Right lung (tissue), 10 donors: ENCODE measurements at places on chromosomes 11 and 22. TPM values are rescaled to one million over a fixed set of nuclear protein-coding genes. Genes with fewer than 3 reads are reported as not detected.

MPST gene
- polyA plus RNA-seq: 33.7 TPM

TAF10 gene
- 69.8 TPM for polyA plus RNA-seq

DCDC1 gene
- 2.6 TPM for polyA plus RNA-seq

TRIM51 gene
- polyA plus RNA-seq: not detected

DGAT2 gene
- 1.6 TPM for polyA plus RNA-seq

CXCR5 gene
- polyA plus RNA-seq: not detected

MMP27 gene
- polyA plus RNA-seq: not detected

MUC5B gene
- polyA plus RNA-seq: 0.54 TPM

FREY1 gene
- polyA plus RNA-seq: 0.21 TPM

OR51Q1 gene
- polyA plus RNA-seq: not detected

TRPM5 gene
- polyA plus RNA-seq: 0.13 TPM

NFRKB gene
- polyA plus RNA-seq: 39.0 TPM

CHADL gene
- polyA plus RNA-seq: 4.1 TPM

FAM180B gene
- 0.30 TPM for polyA plus RNA-seq

MUC15 gene
- 1.2 TPM for polyA plus RNA-seq

TMEM191C gene
- polyA plus RNA-seq: 1.2 TPM

YPEL4 gene
- 6.5 TPM for polyA plus RNA-seq

B3GAT3 gene
- 26.4 TPM for polyA plus RNA-seq

TMEM151A gene
- 0.40 TPM for polyA plus RNA-seq

CADM1 gene
- 209 TPM for polyA plus RNA-seq

BATF2 gene
- 3.3 TPM for polyA plus RNA-seq

MRGPRF gene
- 3.6 TPM for polyA plus RNA-seq

C22orf42 gene
- not detected for polyA plus RNA-seq

CARNS1 gene
- polyA plus RNA-seq: 4.5 TPM

OR56A1 gene
- not detected for polyA plus RNA-seq
